ENCODE measurements at places on chromosomes 16 and 17.

DNA sequence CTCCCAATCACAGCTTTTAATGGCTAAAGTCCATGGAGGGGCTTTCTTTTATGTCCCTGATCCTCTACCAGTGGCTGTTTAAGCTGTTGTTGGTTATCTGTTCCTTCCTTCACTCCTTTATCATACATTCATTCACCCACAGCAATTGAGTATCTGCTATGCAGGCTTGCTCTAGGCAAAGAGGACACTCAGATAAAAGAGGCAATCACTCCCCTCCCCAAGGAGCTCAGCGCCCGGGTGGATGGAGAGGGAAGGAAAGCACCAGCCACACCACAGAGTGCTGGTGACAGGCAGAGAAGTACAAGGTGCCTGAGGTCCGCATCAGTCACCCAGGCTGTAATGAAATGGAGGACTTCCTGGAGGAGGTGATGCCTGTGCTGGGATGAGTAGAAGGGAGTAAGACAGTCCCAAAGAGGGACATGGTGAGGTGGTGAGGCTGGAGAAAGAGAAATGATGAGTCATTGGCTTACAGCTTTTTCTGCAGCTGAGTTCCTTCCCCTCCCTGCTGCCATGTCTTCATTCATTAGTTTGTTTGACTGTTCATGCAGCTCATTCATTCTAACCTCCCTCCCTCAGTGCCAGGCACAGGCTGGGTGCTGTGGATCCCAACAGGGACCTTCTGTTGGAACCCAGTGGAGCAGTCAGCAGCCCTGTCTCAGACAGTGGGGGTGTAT lies 12.8 kb upstream of the NGFR start:
- no peak for DNase-seq

GRCh38 chr16:18803569-18804462 lies 2.5 kb upstream of the ARL6IP1 start:
- DNase-seq: no peak

DNA sequence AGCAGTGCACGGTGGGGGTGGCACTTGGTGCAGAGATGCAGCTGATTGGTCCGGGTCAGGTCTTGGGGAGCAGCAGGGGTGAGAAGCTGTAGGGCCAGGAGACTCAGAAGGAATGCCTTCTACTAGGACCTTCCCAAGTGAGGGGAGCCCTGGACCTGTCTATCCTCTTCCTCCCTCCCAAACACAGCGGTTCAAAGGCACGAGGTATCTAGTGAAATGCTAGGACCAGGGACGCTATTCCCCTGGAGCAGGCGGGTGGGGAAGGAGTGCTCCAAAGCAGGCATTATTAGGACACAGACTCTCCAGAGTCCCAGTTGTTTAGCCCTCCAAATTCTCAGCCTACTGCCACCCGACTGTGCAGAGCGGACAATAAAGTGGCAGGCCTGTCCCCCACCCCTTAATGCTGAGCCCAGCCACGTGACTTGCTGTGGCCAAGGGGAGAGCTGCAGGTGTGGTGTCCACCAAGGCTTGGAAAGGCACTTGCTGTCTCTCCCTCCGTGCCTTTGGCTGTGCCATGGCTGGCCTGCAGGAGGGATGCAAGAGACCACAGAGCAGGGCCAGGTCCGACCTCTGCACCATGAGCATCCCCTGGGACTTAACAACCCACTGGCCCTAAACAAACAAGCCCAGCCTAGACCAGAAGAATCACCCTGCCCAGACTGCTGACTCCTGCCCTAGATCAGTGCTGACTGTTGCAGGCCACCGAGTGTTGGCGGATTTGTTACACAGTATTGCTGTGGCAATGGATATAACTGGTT lies 97.2 kb downstream of the TBC1D16 start:
- no peak for DNase-seq

DNA sequence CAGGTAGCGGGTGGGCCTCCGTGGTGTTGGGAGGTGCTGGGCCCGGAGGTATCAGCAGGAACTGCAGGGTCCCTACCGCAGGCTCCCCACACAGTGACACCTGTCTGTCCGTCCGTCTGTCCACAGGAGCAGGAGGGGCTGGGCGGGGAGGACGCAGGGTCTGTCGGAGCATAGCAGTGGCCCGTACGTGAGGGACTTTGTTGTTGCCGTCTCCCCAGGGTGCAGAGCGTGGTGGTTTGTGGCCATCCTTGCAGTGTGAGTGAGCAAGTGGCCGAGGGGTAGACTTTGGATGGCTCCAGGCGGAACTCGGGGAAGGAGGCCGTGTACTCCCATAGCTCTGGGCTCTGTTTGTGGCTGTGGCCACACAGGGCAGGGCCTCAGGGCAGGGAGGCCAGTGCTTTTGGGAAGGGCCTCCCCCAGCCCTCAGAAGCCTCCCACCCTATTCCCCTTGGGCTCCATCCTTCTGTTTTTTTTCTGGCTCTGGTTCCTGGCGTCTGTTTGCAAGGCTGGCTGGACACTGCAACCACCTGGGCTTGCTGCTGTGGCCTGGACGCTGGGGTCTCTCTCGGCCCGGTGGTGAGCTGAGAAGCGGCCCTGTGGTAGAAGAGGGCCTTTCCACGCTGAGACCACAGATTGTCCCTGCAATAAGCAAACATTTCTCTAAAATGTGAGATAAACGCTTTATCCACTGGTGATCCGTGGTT lies 41.0 kb upstream of the ZNF750 start:
- DNase-seq: no peak

- DNase-seq: peak; percentile 95
Measured at GRCh38 chr17:81911277-81911961, at the start of gene PCYT2. Gene PCYT2, minus strand, starts transcription at chr17:81911399. Its CDS starts 44 bp downstream, at chr17:81911355.

DNA sequence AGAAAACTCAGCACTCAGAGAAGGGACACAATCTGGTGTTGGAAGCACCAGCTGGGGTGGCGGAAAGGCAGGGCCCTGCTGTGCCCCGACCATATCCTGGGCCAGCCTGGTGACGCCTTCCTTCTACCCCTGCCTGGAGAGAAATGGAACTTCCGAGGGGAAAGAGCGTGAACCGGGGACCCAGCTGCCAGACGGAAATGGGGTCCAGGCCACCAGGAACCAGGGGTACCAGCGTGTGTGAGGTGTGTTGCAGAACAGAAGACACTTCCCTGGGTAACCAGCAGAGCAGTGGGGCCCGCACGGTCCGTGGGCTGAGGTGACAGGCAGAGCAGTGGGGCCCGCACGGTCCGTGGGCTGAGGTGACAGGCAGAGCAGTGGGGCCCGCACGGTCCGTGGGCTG lies 6.8 kb downstream of the RAB40B start:
- DNase-seq: no peak

GRCh38 chr17:49910094-49910857 lies 58.7 kb upstream of the DLX4 start:
- no peak for DNase-seq

GRCh38 chr16:49534901-49535610 lies 161.5 kb downstream of the C16orf78 start:
- no peak for DNase-seq

GRCh38 chr16:56191835-56192634 lies 746 bp downstream of the GNAO1 start:
- no peak for DNase-seq

DNA sequence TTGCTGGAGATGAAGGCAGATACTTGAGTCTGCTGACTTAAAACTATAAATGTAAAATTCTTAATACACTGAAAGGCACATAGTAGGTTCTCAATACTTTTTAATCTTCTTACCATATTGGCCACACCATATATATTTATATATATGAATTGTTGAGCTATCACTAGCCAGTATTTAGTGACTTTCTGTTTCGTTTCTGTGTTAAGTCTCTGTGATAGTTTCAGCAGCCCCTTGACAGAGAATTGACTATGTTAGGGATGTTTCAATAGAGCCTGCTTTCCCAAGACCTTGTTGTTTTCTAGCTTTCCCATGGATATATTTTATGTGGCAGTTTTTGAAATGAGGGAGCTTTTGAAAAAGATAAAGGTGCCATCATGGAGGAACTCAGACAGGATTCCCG lies 206.5 kb upstream of the GOT2 start:
- no peak for DNase-seq

DNA sequence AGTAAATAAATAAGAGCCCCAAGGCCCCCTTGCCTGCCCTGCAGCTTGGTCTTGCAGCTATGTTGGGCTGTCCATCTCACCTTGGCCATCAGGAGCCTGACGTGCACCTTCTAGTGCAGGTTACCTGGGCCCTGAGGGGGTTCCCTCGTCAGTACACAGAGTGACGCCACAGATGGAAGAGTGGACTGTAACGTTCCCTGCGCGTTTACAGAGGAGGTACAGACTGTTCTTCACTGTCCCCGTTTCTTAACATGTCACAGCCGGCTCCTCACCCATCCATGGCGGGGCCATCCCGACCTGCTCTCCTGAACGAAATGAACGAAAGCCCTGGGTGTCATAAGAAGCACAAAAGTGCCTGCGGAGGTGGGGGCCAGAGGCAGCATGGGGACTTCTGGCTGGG lies 15.9 kb upstream of the FASN start:
- no peak for DNase-seq

DNA sequence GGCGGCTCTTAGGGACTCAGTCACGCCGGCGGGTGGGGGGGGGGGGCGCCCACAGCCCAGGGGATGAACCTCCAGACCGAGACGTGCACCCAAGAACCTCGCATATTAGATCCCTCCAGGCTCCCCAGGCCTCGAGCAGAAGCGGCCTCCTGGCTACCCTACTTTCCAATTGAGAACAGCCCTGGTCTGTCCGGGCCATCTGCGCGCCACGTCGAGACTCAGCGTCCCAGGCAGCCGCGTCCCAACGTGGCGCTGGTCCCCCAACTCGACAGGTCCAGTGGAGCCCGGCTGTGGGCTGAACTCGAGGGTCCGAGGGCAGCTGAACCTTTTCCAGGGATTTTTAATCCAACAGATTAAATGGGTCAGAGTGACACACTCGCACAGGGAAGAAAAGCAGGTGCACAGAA lies 2.3 kb upstream of the IRX3 start:
- no peak for DNase-seq

- DNase-seq: no peak
Measured at GRCh38 chr17:62826956-62827355, 18.8 kb upstream of the MARCHF10 start.

DNA sequence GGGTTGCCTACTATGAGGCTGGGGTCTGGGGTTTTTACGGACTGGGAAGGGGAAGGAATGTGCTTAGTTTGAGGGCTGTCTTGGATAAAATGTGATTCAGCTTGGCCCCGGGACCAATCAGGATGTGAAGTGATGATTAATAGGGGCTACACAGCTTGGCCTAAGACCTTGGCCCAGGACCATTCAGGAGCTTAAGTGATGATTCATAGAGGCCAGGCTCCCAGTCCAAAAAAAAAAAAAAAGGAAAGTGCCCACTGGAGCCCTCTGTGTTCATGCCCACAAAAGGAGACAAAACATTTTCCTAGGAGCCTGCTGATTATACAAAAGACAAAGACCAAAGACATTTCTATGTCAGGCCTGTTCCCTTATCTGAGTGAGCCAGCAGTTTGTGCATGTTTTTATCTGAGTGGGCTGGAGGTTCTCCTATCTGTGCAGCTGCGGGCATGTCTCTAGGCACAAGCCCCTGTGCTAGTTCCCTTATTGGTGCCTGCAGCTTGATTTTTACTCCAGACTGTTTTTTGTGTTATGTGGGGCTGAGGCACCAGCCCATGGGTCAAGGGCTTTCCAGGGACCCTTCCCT lies 898.2 kb upstream of the GOT2 start:
- DNase-seq: no peak

- DNase-seq: no peak
Measured at GRCh38 chr16:27737513-27737912, 187.6 kb downstream of the KATNIP start.

- DNase-seq: peak; percentile 42
Measured at GRCh38 chr16:4115209-4115948, 863 bp downstream of the ADCY9 start.

DNA sequence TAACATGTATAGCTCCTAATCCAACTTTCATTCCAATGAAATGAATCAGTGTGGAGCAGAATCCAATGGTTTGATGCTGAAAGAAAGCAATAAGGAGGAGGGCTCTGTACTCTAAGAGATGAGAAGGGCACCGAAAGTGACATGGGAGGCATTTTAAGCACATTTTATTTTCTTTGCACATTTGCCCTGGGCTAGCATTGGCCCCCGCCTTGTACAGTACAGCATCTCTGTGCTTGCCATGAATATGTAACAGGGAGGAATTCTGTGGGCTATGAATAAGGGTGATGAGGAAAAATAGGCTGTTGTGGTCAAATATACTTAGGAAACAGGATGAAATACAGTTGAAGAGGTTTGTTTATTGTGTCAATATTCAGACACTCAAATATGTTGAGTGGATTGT lies 45.2 kb upstream of the SHISA6 start:
- no peak for DNase-seq

- no peak for DNase-seq
Measured at GRCh38 chr17:18270046-18270931, 9.8 kb downstream of the MIEF2 start.
